Nasal cavity respiratory epithelium epithelial cell of viscerocranial mucosa (primary cell): ENCODE measurements at places on chromosomes 7 and 10. TPM values are rescaled to one million over a fixed set of nuclear protein-coding genes. Genes with fewer than 3 reads are reported as not detected.

SFTPA1 gene
- total RNA-seq: not detected in 2 replicates

SLC18A2 gene
- total RNA-seq: not detected in 2 replicates

CALCR gene
- total RNA-seq: not detected in 2 replicates

TLX1 gene
- not detected in 2 replicates for total RNA-seq

NXPH1 gene
- total RNA-seq: not detected in 2 replicates

TEX47 gene
- total RNA-seq: not detected in 2 replicates

TMEM130 gene
- total RNA-seq: not detected in 2 replicates

LMOD2 gene
- total RNA-seq: not detected in 2 replicates

GARIN1A gene
- total RNA-seq: under 0.01 and 0.78 TPM in 2 replicates

PRKRIP1 gene
- total RNA-seq: 14.4 and 16.0 TPM in 2 replicates

TMEM120A gene
- 15.8 and 18.5 TPM in 2 replicates for total RNA-seq

COBL gene
- total RNA-seq: 0.34 and 13.5 TPM in 2 replicates

PLEKHA1 gene
- 54.7 and 67.4 TPM in 2 replicates for total RNA-seq

RBP3 gene
- not detected in 2 replicates for total RNA-seq

ADAM12 gene
- total RNA-seq: 0.28 TPM in 1 of 2 replicates, not detected in the other

ACSM6 gene
- total RNA-seq: not detected in 2 replicates

DOCK4 gene
- total RNA-seq: 8.0 and 9.6 TPM in 2 replicates

CREB5 gene
- total RNA-seq: 6.5 and 7.8 TPM in 2 replicates

CYP2W1 gene
- total RNA-seq: 0.21 and 0.34 TPM in 2 replicates

CYP3A4 gene
- 0.07 TPM in 1 of 2 replicates, not detected in the other for total RNA-seq

MYOZ1 gene
- total RNA-seq: not detected in 2 replicates

MUC12 gene
- not detected in 2 replicates for total RNA-seq

PILRB gene
- 2.7 and 9.3 TPM in 2 replicates for total RNA-seq

SPOCK2 gene
- 0.21 and 0.34 TPM in 2 replicates for total RNA-seq

NUTM2D gene
- 2.1 and 7.5 TPM in 2 replicates for total RNA-seq

COMMD3 gene
- 30.6 and 42.0 TPM in 2 replicates for total RNA-seq
